ENCODE measurements at places on chromosomes 3 and 15.

- no peaks in the 10 kb centered on the region for H3K4me1 ChIP-seq
- H3K27ac ChIP-seq = no peak overlapping the region
- H3K4me3 ChIP-seq = no peak overlapping the region
- H3K27me3 ChIP-seq = peaks cover 60% of the 10 kb centered on the region
- H3K36me3 ChIP-seq = no peaks in the 10 kb centered on the region
Observed at GRCh38 chr15:74275957-74276356, 39.8 kb downstream of the CCDC33 start.

DNA sequence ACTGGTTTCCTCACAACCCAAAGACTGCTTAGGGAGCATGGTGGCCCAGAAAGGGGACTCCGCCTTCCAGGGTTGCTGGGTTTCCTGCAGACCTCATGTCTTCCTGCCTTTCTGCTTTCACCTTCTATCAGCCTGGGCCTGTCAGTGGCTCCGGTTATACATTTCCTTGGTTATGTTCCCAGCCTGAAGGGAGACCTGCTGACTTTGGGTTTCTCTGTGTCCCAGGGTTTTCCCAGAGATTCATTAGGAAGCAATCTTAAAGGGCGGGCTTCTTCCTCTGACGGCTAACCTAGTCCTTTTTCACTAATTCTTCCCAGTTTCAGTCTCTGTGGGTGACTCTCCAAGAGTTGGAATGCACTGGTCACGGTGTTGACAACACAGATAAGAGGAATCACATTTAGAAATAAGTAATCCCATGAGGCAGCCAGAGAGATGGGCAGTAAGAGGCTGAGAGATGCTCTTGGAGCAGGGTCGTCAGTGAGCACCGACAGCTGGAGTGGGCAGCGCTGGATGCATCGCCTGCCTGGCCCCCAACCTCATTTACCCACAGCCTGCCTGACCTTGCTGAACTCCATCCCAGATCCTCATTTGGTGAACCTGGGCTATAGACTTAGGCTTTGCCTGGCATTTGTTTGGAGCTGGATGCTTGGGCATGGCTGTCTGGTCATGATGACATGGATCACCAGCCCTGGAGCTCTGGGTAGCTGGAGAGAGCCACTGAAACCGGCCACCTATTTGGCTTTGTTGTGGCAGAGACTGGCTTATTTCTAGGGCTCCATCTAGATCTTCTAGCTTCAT is 10.0 kb upstream of the EHD4 start:
- H3K4me1 ChIP-seq = no peaks in the 10 kb centered on the region
- H3K36me3 ChIP-seq = no peaks in the 10 kb centered on the region
- no peaks in the 10 kb centered on the region for H3K27me3 ChIP-seq

GRCh38 chr3:47016934-47017435 is 37.5 kb downstream of the NBEAL2 start:
- no peak for DNase-seq
- no peaks in the 10 kb centered on the region for H3K4me1 ChIP-seq
- peak overlapping the region; percentile 11 for H3K27ac ChIP-seq
- no peaks in the 10 kb centered on the region for H3K27me3 ChIP-seq

GRCh38 chr15:74134387-74135027 is 4.1 kb downstream of the ISLR2 start:
- no peaks in the 10 kb centered on the region for H3K36me3 ChIP-seq
- H3K27ac ChIP-seq = no peak overlapping the region
- peaks cover 24% of the 10 kb centered on the region for H3K4me1 ChIP-seq
- no peak overlapping the region for H3K4me3 ChIP-seq

GRCh38 chr3:99966662-99967416 is 147.5 kb downstream of the FILIP1L start:
- peak overlapping the region; percentile 59 for H3K27ac ChIP-seq
- H3K4me3 ChIP-seq = no peak overlapping the region
- no peaks in the 10 kb centered on the region for H3K27me3 ChIP-seq
- H3K4me1 ChIP-seq = no peaks in the 10 kb centered on the region

- no peak overlapping the region for H3K4me3 ChIP-seq
- H3K36me3 ChIP-seq = peaks cover 57% of the 10 kb centered on the region
- DNase-seq = no peak
Observed at GRCh38 chr3:58522759-58523425, 14.1 kb downstream of the ACOX2 start.

DNA sequence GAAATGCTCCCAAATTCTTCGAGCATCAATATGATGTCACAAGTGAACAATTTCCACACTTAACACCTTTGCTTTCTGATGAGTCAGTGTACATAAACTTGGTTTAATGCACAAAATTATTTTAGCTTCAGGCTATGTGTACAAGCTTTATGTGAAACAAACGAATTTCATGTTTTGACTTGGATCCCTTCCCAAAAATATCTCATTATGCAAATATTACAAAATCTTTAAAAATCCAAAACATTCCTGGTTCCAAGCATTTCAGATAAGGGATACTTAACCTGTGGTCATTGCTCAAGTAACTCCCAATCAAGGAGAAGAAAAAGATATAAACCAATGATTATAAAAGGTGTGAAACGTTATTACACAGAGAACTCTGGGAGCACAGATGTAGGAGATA is 25.2 kb downstream of the RAB5A start:
- peaks cover 9% of the 10 kb centered on the region for H3K4me1 ChIP-seq
- H3K27me3 ChIP-seq = no peaks in the 10 kb centered on the region
- no peak overlapping the region for H3K4me3 ChIP-seq

- no peak for DNase-seq
- H3K36me3 ChIP-seq = no peaks in the 10 kb centered on the region
- peaks cover 28% of the 10 kb centered on the region for H3K4me1 ChIP-seq
- peak overlapping the region; percentile 28 for H3K27ac ChIP-seq
Observed at GRCh38 chr15:69117431-69117871, 43.0 kb upstream of the GLCE start.

DNA sequence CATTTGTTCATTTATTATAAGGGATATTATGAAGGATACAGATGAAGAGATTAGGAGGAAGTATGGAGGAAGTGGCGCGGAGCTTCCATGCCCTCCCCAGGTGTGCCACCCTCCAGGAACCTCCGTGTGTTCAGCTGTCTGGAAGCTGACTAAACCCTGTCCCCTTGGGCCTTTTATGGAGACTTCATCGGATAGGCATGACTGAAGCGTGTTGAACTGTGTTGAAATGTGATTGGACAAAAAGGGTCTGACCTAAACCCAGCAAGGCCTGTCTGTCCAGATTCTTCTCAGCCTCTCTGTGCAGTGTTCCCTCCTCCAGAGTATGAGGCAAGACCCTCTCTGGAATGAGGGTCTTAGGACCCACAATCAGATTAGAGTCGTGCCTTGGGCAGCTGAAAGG is 31.7 kb downstream of the HACD3 start:
- H3K4me1 ChIP-seq = no peaks in the 10 kb centered on the region
- no peaks in the 10 kb centered on the region for H3K27me3 ChIP-seq
- no peak for DNase-seq
- H3K36me3 ChIP-seq = no peaks in the 10 kb centered on the region

DNA sequence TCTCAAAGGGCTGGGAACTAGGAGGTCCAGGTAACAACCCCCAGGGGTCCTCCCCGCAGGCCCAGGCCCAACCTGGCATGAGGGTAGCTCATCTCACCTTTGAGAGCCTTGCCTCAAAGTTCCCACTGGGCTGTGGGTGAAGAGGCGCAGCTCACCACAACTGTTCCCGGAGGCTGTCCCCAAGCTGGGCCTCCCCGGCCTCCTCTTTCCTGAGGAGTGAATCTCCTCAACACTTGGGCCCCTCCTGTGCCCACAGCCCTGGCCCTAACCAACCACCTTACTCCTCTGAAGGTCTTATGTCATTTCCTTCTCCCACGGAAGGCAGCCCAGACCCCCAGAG is 27.5 kb upstream of the CORO2B start:
- no peak for DNase-seq
- no peaks in the 10 kb centered on the region for H3K27me3 ChIP-seq
- no peak overlapping the region for H3K27ac ChIP-seq
- H3K36me3 ChIP-seq = no peaks in the 10 kb centered on the region

- no peak overlapping the region for H3K27ac ChIP-seq
- no peak for DNase-seq
- H3K27me3 ChIP-seq = no peaks in the 10 kb centered on the region
- H3K4me3 ChIP-seq = no peak overlapping the region
- H3K4me1 ChIP-seq = peaks cover 5% of the 10 kb centered on the region
Observed at GRCh38 chr15:99727733-99728132, 5.5 kb downstream of the LYSMD4 start.

- no peaks in the 10 kb centered on the region for H3K36me3 ChIP-seq
- H3K4me3 ChIP-seq = no peak overlapping the region
- no peak overlapping the region for H3K27ac ChIP-seq
- H3K27me3 ChIP-seq = no peaks in the 10 kb centered on the region
Observed at GRCh38 chr3:115922681-115923347, 299.5 kb downstream of the GAP43 start.

DNA sequence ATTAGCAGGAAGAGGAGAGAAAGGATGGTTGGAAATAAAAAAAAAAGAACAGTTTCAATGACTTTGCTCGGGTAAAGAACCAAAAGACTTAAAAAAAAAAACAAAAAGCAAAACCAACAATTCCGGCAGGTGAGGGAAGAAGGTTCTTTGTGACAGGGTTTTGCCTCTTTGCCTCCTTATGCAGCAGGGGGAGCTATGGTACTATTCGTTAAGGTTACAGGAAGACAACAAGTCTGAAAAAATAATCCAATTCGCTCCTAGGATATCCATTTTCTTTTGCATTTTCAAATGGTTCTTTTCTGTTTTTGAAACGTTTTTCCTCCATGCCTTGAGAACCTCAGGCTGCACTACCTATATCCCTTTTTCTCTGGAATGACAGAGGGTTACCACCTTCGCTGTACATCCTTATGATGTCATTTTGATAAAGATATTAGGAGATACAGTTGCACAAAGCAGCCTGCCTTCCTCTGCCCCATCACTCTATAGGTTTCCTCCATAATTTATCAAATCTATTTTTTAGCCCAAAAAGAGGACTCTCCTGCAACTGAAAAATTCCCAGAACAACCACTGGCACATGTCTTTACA is 55.0 kb downstream of the CFAP20DC start:
- no peak overlapping the region for H3K4me3 ChIP-seq
- H3K27me3 ChIP-seq = no peaks in the 10 kb centered on the region
- no peak for DNase-seq
- H3K36me3 ChIP-seq = no peaks in the 10 kb centered on the region
- no peak overlapping the region for H3K27ac ChIP-seq

GRCh38 chr3:177201700-177202397 is 4.6 kb upstream of the TBL1XR1 start:
- H3K4me3 ChIP-seq = no peak overlapping the region
- no peak for DNase-seq
- no peaks in the 10 kb centered on the region for H3K36me3 ChIP-seq
- H3K27ac ChIP-seq = peak overlapping the region; percentile 3
- no peaks in the 10 kb centered on the region for H3K27me3 ChIP-seq

DNA sequence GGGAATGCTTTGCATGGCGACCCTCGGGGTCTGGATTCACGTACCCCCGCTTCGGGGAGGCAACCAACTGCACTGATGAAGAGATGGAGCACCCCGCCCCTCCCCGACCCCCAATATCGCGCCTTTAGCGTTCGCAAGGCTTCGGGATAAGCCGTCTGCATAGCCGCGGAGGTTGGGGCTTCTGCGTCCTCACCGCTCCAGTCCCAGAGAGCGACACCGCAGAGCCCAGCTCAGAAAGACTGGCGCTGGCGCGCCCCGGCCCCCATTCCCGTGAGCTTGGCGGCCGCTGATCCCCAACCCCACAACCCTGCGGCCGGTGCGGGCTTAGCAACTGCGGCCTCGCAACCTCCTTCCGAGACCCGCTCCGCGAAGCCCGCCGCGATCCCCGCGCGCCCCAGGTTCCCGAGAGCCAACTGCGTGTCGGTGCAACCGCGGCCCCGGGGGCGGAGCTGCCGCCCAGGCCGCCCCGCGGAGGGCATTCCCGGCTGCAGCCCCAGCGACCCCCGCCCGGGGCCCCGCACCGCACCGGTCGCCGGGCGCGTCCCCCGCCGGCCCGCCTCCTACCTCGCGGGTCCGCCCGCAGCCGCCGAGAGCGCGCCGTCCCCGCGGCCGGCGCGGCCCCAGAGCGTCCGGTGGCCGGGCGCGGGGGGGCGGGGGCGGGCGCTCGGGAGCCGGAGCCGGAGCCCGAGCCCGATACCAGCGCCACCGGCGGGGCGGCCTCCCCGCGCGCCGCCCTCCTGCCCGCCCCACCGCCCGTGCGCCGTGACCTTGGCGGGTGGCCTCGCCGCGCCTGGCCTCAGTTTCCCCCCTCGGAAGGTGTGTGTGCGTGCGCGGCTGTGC is 79.5 kb downstream of the IQSEC1 start:
- DNase-seq = no peak
- no peaks in the 10 kb centered on the region for H3K36me3 ChIP-seq
- H3K4me3 ChIP-seq = peak overlapping the region; percentile 69
- no peaks in the 10 kb centered on the region for H3K27me3 ChIP-seq
- peak overlapping the region; percentile 91 for H3K27ac ChIP-seq
- peaks cover 18% of the 10 kb centered on the region for H3K4me1 ChIP-seq

- H3K27me3 ChIP-seq = no peaks in the 10 kb centered on the region
- H3K27ac ChIP-seq = no peak overlapping the region
- no peaks in the 10 kb centered on the region for H3K4me1 ChIP-seq
Observed at GRCh38 chr3:3027976-3028567, 82.1 kb downstream of the IL5RA start.

DNA sequence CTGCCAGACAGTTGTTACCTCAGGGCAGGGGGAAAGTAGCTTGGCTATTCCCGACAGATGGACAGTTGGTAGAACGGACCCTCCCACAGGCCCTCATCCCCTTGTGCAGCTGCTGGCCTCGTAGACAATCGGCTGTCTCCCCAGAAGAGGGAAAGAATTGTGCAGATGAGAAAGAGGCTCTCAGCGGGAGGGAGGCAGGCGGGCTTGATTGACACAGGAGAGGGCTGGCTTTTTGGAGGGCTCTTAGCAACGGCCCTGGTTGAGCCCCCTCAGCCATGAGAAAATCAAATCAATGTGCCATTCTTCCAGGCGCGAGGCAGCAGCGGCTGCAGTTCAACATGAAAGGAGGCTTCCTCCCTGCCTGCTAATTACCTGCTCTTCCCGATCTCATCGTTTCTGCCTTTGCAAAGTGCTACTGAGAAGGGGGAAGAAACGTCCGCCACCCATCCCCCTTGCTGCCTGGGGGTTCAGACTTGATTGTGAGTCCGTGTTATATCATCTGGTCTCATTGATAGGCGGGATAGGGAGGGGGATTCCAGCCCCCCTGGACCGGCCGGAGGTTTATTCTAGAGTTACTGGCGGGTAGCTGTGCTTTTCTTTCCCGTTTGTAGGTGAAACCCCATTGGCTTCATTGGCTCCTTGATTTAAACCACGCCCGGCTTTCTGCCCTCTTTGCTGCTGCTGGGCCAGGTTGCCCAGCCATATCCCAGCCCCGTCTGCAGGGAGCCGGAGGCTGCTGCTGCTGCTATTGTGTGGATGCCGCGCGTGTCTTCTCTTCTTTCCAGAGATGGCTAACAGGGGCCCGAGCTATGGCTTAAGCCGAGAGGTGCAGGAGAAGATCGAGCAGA is at the start of gene TAGLN3:
TSS of gene TAGLN3 (plus strand) at position 287 of the 848 bp plus-strand sequence. CDS start at position 788, 501 bp downstream.
- H3K4me1 ChIP-seq = peaks cover 20% of the 10 kb centered on the region
- no peaks in the 10 kb centered on the region for H3K27me3 ChIP-seq
- no peaks in the 10 kb centered on the region for H3K36me3 ChIP-seq
- no peak for DNase-seq
- no peak within 1 kb of the TSS for H3K27ac ChIP-seq

GRCh38 chr15:61382927-61383326 is 153.8 kb upstream of the RORA start:
- H3K27me3 ChIP-seq = no peaks in the 10 kb centered on the region
- no peak for DNase-seq
- no peaks in the 10 kb centered on the region for H3K4me1 ChIP-seq
- H3K36me3 ChIP-seq = no peaks in the 10 kb centered on the region
- no peak overlapping the region for H3K27ac ChIP-seq
- no peak overlapping the region for H3K4me3 ChIP-seq

GRCh38 chr15:39880718-39881387 is 39.2 kb downstream of the GPR176 start:
- H3K4me3 ChIP-seq = no peak overlapping the region
- DNase-seq = no peak
- H3K36me3 ChIP-seq = no peaks in the 10 kb centered on the region
- H3K4me1 ChIP-seq = no peaks in the 10 kb centered on the region
- no peak overlapping the region for H3K27ac ChIP-seq

All from esophagus squamous epithelium (tissue), 5 donors.